A673 (cell line): ENCODE measurements at places on chromosomes 7 and 10.

DNA sequence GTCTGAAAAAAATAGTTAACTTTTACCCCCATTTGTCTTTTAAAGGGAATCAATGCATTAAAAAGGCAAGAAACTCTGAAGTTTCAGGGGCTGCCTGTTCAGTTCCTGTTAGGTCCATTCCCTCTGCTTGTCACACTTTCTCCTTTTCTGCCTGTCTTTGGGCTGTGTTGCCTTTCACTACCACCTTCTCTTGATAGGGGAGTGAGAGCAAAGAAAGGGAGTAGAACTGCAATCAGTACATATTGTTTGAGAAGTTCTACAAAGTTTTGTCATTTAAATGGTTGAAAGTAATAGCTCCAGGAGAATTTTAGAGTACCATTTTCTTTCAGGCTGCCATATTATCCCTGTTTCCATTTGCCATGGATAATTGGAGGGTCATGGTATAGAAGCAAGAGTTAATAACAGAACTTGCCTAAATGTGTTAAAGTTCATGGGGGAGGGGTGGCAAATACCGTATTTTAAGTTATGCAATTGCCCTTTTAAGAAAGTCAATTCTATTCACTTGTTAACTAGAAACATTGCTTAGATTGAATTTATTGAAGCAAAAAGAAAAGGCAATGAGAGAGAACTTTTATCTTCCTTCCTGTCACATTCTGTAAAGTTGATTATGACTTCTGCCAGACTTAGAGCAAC, 38.6 kb downstream of the MPLKIP start:
- peak; percentile 15 for DNase-seq
- H3K4me3 ChIP-seq = no peak overlapping the region
- no peak overlapping the region for H3K27ac ChIP-seq
- no peaks in the 10 kb centered on the region for H3K27me3 ChIP-seq
- H3K4me1 ChIP-seq = peaks cover 13% of the 10 kb centered on the region

DNA sequence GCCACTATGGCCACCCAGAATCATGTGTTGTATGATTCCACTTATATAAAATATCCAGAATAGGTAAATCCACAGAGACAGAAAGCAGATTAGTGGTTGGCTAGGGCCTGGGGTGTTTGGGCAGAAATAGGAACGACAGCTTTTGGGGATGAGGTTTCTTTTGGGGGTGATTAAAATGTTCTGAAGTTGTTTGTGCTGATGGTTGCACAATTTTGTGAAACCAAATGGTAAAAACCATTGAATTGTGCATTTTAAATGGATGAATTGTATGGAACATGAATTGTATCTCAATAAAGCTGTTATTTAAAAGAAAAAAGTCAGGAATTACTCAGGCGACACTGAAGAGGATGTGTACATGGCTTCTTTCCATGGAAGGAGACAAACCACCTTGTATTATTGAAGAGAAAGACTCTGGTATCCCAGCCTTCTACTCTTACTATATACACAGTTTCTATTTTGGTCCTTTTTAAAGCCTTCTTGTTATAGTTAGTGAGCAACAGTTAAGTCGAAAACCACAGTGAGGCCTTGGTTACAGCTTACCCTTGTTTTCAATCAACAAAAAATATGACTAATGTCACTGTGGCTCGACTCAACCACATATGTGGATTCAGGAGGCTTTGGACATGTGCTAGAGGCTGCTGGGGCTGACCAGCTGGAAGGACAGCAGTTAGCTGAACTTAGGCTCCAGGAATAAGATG, 57.1 kb upstream of the KMT2E start:
- no peaks in the 10 kb centered on the region for H3K36me3 ChIP-seq
- H3K4me3 ChIP-seq = no peak overlapping the region
- DNase-seq = no peak
- no peaks in the 10 kb centered on the region for H3K27me3 ChIP-seq
- H3K4me1 ChIP-seq = no peaks in the 10 kb centered on the region
- H3K27ac ChIP-seq = no peak overlapping the region

DNA sequence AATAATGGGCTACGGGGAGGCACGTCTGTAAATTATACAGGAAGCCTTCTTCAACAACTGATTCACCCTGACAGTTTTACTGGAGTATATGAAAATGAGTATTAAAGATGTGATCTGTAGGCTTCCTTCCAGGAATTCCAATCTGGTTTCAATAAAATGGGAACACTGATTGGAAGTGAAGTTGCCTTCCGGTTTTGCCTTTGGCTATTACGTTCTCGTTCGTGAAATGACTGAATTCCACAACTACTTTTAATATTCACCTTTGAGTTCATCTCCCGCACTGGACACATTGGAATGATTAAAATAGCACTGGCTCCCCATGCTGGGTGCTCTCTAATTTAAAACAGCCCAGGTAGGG, 350.1 kb upstream of the MKI67 start:
- no peaks in the 10 kb centered on the region for H3K36me3 ChIP-seq
- no peak overlapping the region for H3K27ac ChIP-seq
- DNase-seq = no peak
- H3K4me3 ChIP-seq = no peak overlapping the region

DNA sequence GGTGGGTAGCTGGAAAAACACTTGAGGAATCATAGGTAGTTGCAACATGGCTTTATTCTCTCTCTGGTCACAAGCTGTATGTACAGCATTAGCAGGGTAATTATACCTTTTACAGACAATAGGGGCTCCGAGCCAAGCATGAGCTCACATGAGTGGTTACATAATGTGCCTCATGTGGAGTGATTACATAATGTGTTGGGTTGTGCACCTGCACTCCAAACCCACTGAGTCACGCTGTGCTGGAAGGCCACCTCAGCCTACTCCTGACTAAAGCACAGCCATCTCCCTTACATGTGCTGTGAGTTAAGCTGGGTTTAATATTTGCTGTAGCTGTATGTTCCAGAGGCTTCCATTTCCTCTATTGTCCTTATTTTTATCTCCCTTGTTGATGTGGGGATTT, 348.7 kb upstream of the SEMA3C start:
- no peaks in the 10 kb centered on the region for H3K36me3 ChIP-seq
- no peak overlapping the region for H3K4me3 ChIP-seq
- H3K27ac ChIP-seq = no peak overlapping the region
- DNase-seq = no peak
- no peaks in the 10 kb centered on the region for H3K27me3 ChIP-seq

- peak; percentile 54 for DNase-seq
- no peaks in the 10 kb centered on the region for H3K36me3 ChIP-seq
- no peaks in the 10 kb centered on the region for H3K27me3 ChIP-seq
- H3K27ac ChIP-seq = no peak overlapping the region
These were observed 227.6 kb upstream of the NPSR1 start for GRCh38 chr7:34430456-34430855.

DNA sequence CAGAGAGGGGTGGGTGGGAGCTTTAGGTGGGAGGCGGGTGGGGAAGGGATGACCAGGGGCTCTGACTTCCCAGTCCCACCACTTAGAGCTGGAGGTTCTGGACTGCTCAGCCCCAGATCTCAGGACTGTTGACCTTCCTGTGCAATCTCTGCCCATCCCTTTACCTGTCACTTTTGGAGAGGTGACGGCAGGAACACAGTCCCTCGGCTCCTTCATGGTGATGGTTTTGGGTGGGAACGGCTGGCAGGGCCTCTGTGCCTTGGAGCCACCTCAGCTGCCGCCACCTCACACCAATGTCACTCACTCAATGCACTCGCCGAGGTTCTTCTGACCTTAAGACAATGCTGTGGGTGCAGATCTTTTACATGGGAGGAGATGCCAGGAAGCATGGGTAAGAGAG, 49.0 kb downstream of the TMEM270 start:
- no peaks in the 10 kb centered on the region for H3K4me1 ChIP-seq
- H3K27me3 ChIP-seq = no peaks in the 10 kb centered on the region
- H3K4me3 ChIP-seq = no peak overlapping the region
- H3K36me3 ChIP-seq = no peaks in the 10 kb centered on the region

DNA sequence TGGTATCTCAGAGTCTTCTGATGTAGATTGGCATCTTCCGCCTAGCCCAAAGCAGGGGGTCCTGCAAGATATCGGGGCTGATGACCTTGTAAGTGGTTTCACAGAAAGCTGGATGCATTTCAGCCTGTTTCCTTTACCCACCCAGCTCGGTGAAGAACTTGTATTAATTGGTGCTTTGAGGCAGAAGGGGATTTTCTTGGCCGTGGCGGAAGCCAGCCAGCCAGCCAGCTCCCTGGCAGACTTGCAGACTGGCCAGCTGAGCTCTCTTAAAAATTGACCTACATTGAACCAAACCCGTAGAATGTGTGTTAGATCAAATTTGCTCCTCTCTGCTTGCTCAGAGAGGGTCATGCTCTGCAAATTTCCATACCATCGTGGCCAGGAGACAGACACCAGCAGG, 218.4 kb downstream of the ADAM12 start:
- DNase-seq = no peak
- H3K4me1 ChIP-seq = no peaks in the 10 kb centered on the region
- H3K4me3 ChIP-seq = no peak overlapping the region
- no peak overlapping the region for H3K27ac ChIP-seq
- no peaks in the 10 kb centered on the region for H3K27me3 ChIP-seq

DNA sequence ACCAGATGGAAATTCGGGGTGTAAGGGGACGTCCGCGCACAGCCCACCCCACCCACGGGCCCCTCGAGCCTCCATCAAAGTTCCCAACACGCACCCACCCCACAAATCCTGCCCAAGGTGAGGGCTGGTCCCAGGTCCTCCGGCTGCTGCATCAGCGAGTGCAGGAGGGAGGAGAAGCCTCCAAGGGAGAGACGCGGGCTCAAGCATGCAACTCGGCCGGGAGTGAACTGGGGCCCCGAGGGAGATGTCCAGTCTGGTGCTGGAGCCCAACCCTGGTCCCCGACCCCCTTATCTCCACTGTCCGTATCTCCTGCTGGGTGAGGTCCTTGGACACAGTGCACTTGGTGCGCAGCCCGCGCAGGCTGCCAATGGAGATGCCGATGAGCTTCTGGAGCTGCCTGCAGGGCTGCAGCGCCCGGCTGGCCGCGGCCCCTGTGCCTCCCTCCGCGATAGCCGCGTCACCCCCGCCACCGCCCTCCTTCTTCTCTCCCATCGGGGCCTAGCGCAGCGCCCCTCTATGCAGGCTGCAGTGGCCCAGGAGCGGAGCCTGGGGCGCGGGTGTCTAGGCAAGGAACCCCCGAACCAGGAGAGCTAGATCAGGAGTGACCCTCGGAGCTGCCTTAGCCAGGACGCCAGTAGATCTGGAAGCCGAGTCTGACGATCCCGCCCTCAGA, 489.2 kb downstream of the ZNF33B start:
- no peaks in the 10 kb centered on the region for H3K27me3 ChIP-seq
- no peak for DNase-seq
- H3K27ac ChIP-seq = no peak overlapping the region
